ENCODE measurements at places on chromosomes 5 and 9.

DNA sequence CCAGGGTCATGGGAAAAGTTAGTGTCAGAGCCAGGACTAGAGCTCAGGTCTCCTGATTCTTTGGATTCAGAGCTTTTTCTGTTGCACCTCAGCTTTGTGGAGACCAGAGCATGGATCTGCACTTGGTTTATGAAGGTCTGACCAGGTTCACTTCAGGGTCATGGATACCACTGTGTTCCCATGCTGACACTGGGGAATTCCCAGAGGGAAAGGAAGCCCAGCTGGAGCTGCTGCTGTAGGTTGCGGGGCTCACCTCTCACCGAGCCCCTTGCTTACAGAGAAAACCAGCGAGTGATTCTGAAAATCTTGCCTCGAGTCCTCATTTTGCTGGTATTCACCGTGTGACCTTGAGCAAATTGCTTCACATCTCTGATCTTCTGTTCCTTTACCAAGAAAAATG, 83.0 kb downstream of the RGS3 start:
- no peak for DNase-seq

DNA sequence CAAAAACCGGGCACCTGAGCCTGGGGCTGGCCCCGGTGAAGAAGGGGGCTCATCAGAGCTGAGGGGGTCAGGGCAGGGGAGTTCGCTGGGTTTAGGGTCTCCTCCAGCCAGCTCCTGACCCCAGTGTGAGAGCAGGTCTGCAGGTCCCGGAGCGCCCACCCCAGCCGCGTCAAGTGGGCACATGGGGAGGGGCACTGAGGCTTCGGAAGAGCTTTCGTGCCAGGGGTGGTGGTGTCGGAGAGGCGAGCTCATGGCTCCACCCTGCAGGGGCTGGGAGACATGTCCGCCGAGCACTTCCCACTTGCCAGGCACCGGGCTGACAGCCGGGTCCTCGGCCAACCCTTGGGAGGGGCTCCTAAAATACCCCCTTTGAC, 13.2 kb downstream of the VAV2 start:
- no peak for DNase-seq

DNA sequence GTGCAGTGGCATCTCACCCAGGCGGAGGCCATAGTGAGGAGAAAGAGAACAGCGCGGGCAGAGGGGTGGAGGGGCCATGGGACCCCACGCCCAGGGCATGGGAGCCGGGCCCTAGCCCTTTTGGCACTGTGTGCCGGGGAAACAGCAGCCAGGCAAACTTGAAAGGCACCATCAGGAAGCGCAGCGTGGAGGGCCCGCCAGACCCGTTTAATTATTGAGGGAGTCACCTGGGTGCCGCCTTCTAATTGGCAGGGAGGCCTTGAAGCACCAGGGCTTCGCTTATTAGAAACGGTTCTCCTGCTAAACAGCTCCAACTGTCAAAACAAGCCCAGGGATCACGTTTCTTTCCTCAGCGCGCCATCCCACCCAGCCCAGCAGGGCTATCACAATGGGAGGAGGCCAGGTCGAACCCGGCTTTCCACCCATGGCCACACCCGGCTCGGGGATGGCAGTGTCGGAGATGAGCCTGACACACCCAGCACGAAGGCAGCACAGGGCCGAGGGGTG, 104.6 kb upstream of the SARDH start:
- DNase-seq = no peak

- DNase-seq = peak; percentile 66
Observed at GRCh38 chr5:51821697-51822096, 438.4 kb downstream of the ISL1 start.

DNA sequence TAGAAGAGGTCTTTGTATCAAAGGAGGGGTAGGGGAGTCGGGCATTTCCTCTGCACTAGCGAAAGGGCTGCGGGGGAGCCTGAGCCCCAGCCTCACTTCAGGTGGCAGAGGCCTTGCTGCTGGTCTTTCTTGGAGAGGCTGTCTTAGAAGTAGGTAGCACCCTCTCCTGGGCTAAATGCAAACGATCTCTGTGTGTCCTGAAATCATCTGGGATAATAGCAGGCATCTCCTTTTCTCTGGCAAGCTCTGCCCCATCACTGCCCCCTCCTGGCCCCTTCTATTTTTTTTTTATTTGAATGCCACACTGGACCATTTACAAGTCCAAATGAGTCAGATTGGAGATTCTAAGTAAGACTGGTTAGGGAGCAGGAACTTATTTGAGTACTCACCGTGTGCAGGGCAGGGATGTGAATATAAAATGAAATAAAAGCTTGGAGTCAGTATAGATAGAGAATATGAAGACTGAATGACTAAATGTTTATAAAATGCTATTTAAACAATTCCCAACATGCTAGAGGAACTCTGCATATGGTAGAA, 137.1 kb downstream of the FGF1 start:
- DNase-seq = peak; percentile 96

DNA sequence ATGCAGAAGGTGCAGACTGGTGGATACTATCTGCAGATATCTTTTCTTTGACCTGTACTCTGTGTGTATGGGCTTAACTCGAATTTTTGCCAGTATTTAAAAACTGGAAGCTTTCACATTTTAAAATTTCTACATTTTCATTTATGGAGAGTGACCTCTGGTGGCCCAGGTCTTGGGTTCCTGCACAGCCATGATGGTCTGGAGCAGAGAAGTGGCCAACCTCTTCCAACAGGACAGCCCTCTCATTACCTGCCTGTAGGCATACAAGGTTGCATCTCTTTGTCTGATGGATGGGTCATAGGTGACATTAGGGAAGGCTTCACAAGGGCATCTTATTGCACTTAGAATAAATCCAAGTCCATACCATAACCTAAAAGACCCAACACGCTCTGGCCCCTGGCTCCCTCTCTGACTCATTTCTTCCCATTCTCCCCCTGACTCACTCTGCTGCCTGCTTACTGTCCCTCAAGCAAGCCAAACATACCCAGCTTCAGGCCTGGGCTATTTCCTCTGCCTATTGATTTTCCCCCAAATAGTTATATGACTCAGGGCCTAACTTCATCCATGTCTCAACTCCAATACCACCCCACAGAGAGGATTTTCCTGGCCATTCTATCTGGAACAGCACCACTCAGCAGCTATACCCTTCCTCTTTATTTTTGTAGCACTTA, 113.3 kb upstream of the SLC1A3 start:
- no peak for DNase-seq

GRCh38 chr5:102737805-102738469, 17.2 kb upstream of the PAM start:
- DNase-seq = no peak

- no peak for DNase-seq
Observed at GRCh38 chr5:154956712-154957111, 15.8 kb downstream of the MRPL22 start.

- DNase-seq = no peak
Observed at GRCh38 chr5:139688088-139688702, 40.0 kb downstream of the CXXC5 start.

- DNase-seq = no peak
Observed at GRCh38 chr9:2711716-2712115, 5.6 kb upstream of the KCNV2 start.

GRCh38 chr9:135002802-135003201, 84.7 kb upstream of the OLFM1 start:
- no peak for DNase-seq
